Activated CD8-positive, alpha-beta memory T cell treated with anti-CD3 and anti-CD28 coated beads, Interleukin-2, amount 10 ng/mL, durations not matched to agents 7 days and 5 days (primary cell): ENCODE measurements at places on chromosomes 13 and 19. TPM values are rescaled to one million over a fixed set of nuclear protein-coding genes. Genes with fewer than 3 reads are reported as not detected.

DNA sequence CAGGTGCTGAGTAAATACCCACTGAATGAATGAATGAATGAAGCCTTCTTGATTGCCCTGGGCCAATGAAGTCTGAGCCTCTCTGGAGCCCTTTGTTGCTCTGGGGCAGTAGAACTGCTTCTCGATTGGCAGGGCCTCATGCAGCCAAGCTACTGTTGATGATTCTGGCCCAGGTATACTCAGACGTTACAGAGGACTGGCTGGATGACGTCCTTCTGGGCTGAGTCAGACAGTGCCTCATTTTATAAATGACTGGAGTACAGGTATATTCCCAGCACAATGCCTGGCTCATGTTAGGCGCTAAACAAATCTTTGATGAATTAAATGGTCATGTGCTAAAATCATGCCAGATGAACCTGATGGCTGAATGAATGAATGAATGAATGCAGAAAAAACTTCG is 243.8 kb upstream of the MAB21L1 start:
- no peak for DNase-seq

GRCh38 chr19:48900477-48901406 is 630 bp downstream of the NUCB1 start:
- DNase-seq = peak; percentile 54

- no peak for DNase-seq
These were observed 7.5 kb downstream of the RPS9 start for GRCh38 chr19:54207983-54208783.

DNA sequence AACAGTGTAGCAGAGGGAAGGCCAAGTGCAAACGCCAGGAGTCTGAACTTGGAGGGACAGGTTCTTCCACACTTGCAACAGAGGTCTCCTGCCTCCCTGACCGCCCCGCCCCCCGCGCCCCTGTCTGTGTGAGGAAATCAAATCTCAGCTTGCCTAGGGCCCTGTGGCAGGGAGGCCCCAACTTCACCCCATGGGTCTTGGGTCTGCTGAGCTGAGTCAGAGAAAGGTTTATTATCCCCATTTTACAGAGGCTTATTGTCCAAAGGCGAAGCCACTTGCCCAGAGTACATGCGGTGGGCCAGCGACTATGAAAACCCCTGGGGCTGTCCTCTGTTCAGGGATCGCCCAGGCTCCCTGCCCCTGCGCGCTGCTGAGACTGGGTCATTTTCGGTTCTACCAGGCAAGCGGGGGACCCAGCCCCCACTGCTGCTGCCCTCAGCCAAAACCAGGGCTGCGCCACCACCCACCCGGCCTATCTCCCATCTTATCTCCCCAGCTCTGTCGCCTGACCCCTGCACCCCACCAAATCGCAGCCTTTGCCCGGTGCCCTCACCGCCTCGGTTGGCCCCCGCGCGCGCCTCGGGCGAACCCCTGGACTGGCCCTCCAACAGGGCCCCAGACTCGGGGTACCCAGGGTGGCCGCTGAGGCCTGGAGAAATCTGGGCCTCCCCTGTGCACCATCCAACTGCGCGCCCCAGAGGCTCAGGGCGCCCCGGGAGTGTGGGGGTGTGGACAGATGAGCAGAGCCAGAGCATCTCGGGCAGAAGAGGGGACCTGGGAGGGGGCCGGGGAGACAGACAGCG is 850 bp upstream of the CERS4 start:
- DNase-seq = no peak

ICAM4 gene
- total RNA-seq = 0.89 TPM

DNA sequence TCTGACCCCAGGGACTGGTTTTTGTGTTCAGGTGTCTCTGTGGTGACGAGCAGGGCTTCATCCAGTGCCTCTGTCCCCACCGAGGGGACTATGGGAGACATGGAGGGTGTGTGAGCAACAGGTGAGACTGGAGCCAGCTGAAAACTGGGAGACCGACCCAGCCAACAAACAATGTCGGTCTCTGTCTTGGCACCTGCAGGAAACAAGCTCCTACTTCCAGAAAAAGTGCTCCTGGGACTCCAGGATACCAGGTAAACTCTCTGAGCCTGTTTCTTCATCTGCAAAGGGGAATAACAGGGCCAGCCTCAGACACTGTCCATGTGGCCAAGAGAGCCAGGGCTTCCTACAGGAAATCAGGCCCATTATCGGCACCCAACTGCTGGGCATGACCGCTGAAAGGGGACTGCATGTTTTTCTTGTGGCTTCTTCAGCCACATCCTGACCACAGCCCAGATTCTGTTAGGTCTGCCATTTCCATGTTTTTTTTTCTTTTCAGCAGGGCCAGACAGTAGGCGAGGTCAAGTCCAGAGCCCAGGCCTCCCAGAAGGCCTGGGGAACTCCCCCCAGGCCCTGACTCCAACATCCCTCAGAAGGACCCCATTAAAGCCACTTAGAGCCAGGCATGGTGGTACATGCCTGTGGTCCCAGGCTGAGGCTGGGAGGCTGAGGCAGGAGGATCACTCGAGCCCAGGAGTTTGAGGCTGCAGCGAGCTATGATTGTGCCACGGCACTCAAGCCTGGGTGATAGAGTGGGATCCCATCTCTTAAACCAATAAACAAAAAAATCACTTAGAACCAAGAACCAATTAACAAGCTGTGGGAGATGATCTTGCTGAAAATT is 836 bp upstream of the BST2 start:
- DNase-seq = peak; percentile 88

ZNF132 gene
- total RNA-seq = 5.8 TPM

- no peak for DNase-seq
These were observed 33.5 kb downstream of the CLEC17A start for GRCh38 chr19:14616407-14616806.

APLP1 gene
- total RNA-seq = 2.0 TPM

DNA sequence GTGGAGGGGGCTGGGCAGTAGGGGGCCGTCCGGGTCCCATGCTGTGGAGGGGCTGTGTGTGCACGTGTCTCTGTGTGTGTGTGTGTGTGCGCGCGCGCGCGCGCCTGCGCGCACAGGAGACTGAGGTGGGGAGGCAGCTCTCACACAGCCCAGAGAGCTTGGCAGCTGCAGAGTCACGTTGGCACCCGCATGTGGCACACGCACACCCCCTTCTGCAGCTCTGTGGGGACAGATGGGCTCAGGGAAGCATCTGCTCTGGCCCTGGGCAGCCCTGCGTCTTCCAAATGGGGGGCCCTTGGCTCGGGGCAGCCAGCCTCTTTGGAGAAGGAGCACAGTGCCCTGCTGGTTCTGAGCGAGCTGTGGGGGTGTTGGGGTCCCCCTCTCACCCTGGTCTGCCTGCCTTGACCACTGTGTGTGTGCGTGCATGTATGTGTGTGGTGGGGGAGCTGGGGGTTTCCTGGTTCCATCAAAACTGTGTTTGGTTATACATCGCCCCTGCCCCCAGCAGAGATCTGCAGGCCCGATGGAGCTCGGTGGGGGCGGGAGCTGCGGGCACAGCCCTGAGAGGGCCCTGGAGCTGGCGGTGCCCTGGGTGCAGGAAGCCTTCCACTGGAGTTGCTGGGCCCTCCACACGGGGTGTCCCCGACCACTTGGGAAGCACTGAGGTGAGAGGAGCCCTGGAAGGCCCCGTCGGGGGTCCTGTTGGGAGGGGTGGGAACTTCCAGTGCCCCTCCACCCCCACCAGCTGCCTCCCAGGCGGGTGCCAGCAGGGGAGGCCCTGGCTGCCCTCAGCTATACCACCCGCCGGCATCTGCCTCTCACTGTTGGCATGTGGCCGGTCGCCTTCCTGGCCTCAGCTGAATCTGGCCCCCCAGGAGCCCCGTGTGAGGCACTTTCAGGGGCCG is 67.1 kb downstream of the KDM4B start:
- no peak for DNase-seq

- no peak for DNase-seq
These were observed 35.1 kb downstream of the ELF1 start for GRCh38 chr13:40983725-40984667.

BLOC1S3 gene
- total RNA-seq = 15.7 TPM

- DNase-seq = no peak
These were observed 854.4 kb downstream of the PCDH9 start for GRCh38 chr13:66375756-66376155.

DNA sequence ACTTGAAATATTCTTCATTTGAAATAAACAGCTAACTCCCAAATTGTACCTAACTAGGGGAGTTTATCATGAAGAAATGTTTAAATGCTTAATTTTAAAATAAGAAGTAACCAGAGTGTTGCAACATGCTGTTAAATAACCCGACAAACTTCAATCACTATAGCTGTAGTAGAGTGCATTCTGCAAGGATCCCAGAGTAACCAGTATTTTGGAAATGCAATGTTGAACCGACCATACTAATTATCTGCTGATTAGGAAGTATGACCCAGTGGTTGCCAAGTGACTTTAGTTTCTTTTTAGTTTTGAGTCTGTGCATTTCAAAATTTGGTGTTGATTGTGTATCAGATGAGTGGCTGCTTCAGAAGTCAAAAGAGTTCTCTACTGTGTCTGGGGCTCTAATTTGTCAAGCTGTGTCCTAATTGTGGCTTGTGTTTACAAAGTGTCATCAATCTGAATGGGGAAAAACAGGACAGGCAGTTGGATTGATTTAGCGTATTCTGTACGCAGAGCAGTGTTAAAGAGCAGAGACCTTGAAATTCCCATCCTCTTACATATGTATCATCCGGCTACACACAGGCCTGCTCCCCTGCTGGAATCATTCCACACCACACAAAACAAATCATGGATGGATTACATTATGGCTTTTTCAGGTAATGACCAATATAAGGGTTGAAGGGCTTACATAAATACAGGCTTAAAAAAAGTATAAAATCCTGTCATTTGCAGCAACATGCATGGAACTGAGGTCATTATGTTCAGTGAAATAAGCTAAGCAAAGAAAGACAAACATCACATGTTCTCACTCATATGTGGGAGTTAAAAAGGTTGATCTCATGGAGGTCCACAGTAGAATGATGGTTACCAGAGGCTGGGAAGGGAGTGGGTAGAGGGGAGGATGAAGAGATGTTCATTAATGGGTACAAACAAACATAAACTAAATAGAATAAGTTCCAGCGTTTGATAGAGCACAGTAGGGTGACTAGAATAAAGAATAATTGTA is 351.5 kb downstream of the KLF12 start:
- no peak for DNase-seq

DNA sequence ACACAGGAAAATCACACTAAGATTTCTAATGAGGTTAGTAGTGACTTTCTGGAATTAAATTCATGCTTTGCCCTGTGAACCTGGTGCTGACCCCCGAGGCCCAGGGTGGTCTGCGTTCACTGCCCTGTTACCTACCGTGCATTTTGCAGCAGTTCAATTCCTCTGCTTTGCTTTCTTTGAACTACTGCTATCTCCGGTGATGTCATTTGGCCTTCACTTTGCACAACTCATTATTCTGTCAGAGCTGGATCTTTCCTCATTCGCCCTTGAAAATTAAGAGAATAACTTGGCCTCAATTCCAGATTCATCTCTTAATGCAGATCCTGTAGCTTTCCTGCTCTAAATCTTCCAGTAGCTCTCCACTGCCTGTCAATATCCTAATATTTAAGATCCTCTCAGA is 8.8 kb upstream of the LRRC63 start:
- no peak for DNase-seq

GRCh38 chr19:16349551-16350152 is 25.0 kb downstream of the KLF2 start:
- DNase-seq = no peak

DNA sequence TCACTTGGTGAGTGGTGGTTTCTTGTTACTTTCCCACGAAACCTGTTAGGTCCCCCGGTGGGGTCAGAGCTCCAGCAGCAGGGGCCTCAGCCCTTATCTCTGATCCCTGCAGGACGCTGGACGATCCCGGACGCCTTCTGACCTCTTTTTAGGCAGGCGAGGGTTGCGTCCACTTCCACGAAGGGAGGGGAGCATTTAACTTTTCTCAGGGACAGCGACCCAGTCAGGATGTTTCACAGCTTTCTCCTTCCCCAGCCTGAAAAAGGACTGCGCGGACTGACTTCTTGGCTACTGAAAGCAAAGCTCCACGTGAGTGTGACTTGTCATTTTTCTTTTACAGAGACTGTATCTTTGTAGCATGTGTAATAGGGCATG is 692 bp downstream of the ZNF234 start:
- no peak for DNase-seq

KLHL1 gene
- total RNA-seq = not detected

- DNase-seq = no peak
These were observed 89.8 kb upstream of the LSM14A start for GRCh38 chr19:34082289-34083077.

TPTE2 gene
- not detected for total RNA-seq

DNA sequence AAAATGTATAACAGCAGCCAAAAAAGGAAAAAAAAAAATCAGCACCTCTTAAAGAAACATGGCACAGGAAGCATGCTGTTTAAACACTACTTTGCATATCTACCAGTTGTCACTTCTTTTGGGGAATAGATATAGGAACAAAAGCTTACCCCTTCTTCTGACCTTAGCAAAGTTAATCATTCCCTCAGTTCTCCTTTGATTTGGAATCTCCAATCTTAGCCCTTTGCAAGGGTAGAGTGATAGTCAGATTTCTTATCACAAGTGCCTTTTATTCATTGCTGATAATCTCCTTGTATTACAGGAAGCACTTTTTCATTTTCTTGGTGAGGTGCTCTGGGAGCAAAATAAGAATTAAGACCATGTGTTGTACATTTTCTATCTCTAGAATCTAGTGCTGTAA is 1327.6 kb downstream of the OLFM4 start:
- no peak for DNase-seq

DNA sequence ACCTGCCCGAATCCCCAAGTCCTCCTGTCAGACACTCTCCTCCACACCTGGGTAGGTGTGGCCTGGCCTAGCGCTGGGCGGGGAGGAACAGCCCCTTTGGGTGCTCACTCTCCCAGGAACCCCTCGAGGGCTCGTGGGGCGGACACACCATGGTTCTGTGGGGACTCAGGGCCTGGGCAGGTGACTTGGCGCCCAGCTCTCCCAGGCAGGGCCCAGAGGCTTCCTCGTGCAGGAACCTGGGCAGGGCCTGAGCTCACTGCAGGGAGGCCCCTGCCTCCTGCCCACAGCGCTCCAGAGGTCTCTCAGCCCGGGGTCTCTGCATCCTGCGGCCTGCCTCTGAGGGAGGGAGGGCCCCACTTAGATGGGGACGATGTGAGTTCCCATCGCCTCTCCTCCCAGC is 11.9 kb downstream of the LSM4 start:
- DNase-seq = no peak

MCF2L gene
- 2.8 TPM for total RNA-seq

- DNase-seq = no peak
These were observed 8.8 kb upstream of the CD22 start for GRCh38 chr19:35320065-35320713.

DNA sequence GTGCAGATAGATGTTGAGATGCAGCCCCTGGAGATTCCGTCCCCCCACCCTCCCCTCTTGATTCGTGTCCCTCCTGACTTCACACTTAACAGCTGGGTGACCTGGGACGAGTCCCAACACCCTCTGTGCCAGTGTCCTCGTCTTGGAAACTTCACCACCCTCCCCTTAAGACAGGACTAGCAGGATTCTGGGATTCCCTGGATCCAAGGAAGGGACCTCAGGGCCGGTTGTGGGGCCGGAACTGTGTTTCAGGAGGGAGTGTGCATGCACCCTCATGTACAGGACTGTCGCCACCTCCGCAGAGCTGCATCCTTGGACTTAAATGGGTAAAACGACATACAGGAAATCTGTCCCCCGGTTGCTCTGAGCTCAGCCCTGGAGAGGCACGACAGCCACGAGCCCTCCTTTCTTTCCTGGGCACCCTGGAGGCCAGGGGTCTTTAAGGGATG is 990 bp downstream of the MYO9B start:
- peak; percentile 74 for DNase-seq

MUC16 gene
- 0.12 TPM for total RNA-seq
